ENCODE measurements at places on chromosomes 3 and 15. TPM values are rescaled to one million over a fixed set of nuclear protein-coding genes. Genes with fewer than 3 reads are reported as not detected.

DNA sequence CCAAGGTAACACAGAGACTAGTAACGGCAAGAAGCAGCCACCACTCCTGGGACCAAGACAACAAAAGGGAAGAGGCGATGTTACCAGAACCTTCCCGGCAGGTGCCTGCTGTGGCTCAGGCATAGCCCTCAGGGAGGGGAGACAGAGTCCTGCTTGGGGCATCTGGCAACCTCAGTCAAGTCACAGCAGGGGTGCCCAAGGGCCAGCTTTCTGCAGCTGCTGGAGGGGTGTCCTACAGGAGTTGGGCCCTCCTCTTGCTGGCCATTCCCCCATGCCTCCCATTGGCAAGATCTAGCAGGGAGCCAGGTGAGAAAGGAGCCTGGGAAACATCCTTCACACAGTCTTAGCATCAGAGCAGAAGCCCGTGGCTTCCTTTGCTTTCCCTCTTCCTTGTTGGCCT, 197.3 kb upstream of the IL12A start:
- DNase-seq: no peak

- no peak for DNase-seq
Measured at GRCh38 chr3:67447393-67447792, 207.0 kb downstream of the SUCLG2 start.

- no peak for DNase-seq
Measured at GRCh38 chr15:84668221-84668982, 10.4 kb upstream of the NMB start.

GRCh38 chr3:13852638-13853009, 27.2 kb downstream of the WNT7A start:
- no peak for DNase-seq

DNA sequence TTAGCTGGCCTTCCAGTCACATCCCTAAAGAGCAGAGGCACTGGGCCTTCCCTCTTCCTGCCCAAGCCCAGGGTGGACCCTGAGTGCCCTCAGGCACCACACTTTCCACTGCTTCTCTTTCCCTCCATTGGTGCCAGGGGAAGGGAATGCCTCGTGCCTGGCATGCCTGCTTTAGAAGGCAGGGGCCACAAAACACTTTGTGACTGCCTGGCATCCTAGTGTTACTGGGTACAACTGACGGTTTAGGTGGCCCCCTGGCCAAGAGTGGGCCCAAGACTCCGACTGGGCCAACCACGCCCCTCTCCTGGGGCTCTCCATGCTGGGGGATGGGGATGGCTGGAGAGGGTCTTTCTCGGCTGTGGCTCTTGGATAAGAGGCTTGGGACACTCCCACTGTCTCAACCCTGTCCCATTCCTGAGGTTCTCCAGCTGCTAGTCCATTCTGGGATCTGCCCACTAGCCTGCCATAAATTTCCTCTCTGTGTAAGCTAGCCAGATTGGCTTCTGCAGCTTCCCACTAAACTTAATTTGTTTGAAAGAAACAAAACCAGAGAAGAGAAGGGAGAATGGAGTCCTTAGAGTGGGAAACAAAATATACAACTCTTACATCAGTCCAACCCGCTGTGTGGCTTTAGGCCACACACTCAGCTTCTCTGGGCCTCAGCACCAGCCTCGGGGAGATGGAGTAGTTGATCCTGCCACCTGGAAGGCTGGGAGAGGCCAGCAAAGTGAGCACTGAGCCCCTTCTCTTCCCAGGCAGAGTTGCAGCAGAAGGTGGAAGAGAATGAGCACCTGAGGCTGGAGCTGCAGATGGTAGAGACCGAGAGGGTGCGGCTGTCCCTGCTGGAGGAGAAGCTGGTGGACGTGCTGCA, 24.1 kb upstream of the GP9 start:
- DNase-seq: no peak

DNA sequence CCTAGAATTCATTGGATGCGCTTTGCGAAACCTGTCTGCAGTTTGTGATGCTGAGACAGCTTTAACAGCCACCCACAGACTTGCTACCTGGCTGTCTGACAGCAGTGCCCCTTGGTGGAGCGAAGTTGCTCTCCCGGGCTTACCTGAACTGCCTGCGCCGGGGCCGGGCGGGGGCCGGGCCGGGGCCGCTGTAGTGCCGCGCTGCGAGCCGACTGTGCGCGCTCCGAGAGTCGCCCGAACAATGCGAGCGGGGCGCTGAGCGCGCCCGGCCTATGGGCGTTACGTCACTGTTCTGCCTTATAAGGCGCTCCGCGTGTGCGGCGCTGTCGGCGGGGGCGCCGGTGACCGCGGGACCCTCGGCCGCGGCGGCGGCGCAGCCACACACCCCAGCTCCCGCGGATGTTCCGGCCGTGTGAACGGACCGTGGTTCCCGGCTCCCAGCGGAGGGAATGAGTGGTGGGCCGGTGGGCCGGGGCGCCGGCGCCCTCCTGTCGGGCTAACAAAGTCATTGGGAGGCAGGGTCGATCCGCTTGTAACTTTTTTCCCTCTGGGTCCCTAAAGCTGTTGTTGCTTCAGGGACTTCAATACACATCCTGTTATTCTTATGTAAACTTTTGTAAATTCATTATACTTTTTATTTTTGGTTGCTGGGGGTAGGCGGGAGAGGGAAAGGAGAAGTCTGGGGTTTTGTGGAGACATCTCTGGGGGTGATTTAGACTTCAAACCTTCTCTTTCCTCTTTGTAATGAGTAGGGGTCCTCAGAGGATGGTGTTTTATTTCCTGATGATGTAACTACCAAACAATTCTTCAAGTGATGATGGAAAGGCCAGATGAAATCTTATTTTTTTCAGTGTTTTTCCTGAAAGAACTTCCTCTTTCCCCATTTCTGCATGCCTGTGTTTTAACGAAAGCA, 58.5 kb downstream of the CMSS1 start:
- DNase-seq: peak; percentile 43

DNA sequence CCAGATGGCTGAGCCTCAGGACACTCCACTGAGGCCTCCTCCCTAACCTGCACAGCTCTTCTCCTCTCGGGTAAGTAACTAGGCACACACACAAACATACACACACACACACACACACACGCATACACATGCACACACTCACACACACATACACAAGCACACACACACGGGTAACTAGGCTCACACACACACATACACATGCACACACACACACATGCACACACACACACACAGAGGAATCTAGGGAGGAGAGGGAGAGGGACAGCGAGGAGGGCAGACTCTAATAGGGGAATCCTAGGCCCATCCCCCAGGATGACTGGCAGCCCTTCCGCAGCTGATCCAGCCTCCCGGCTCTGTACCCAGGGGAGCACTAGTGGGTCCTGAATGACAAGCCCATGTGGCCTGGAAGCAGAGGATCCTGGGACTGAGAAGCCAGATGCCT, 177.4 kb upstream of the LINGO1 start:
- DNase-seq: no peak

GRCh38 chr3:197750858-197751737, 1.4 kb downstream of the FYTTD1 start:
- DNase-seq: no peak

DNA sequence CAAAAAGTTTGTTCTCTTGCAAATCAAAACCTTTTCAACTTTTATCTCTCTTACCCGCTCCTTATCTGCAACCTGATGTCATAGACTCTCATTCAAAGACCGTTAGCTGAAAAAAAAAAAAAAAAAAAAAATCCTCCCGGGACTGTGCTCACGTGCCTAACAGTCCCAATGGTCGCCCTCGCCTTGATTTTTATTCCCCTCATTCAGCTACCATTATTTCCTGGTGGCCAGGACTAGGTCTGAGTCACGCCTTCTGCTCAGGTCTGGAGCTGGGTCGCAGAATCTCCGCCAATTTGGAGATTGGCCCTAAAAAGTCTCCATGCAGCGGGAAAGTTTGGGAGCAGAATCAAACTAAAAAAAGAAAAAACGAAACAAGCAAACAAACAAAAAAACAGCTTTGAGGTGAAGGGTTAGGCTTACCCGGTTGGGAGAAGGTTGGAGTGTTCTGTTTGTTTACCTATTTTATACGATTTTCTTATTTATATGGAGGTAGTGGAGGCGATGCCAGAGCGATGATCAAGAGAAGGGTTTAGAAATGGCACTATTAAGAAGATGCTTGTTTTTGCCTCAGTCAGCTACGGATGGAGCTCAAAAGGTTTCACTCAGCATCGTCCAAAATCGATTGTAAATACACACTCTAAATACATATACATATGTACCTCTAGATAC, 51.1 kb downstream of the ZIC4 start:
- no peak for DNase-seq

DNA sequence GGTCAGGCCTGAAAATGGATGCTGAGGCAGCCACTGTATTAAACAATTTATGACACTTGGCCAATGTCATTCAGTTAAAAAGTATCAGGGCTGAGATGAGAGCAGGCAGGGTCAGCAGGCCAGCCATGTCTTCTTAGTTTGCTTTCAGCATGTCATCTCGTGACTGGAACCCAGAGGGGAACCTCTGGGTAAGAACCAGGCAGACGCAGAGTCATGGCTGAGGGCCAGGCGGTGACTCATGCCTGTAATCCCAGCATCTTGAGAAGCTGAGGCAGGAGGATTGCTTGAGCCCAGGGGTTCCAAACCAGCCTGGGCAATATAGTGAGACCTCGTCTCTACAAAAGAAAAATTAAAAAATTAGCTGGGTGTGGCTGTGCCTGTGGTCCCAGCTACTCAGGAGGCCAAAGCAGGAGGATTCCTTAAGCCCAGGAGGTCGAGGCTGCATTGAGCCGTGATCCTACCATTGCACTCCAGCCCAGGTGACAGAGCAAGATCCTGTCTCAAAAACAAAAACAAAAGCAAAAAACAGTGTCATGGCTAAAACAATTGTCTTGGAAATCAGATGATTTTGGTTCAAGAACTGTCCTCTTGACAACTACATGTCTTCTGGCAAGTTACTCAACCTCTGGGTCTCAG, 11.7 kb downstream of the BCL2L10 start:
- peak; percentile 67 for DNase-seq

- no peak for DNase-seq
Measured at GRCh38 chr3:182450942-182451787, 342.1 kb upstream of the ATP11B start.

DNA sequence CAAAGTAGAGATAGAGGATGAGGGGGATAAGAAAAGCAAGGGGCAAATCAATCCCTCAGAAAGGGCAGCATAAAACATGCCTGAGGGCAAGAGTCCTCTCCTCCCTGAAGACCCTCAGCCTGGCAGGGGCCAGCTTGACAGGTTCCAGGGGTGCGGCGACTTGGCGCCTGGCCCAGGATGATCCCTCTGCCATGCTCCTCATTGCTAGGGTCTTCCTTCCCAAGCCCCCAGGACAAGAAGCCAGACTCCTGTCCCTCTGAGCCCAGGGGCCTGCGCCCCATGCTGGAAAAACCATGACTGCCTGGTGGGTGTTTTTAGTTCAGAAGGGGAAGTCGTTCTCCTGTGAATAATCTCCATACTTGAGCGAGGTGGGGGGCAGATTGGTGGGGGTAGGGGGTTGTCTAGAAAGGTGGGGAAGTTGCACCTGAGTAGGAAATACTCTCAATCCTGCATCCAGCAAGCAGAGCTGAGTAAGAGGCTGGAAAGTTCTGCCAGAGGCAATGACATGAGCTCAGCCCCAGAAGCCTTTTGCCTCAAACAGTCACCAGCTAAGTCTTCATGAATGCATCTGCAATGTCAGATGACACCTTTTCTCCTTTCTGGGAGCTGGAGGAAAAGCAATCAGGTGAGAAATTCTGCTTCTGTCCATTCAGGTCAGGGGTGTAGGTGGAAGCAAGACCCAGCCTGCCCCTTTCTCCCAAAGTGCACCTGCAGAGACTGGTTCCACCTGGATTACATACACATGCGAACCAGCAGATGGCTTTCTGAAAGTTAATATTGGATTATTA, 18.3 kb downstream of the SLC12A8 start:
- no peak for DNase-seq

- DNase-seq: no peak
Measured at GRCh38 chr3:100838157-100838556, 128.9 kb downstream of the TFG start.

- DNase-seq: no peak
Measured at GRCh38 chr3:71478568-71478967, 105.0 kb downstream of the FOXP1 start.

- DNase-seq: no peak
Measured at GRCh38 chr15:72784456-72784876, 908 bp upstream of the ADPGK start.

GRCh38 chr3:45800611-45801010, 4.3 kb upstream of the SLC6A20 start:
- no peak for DNase-seq

GRCh38 chr15:83940136-83940535, 286.2 kb downstream of the ADAMTSL3 start:
- DNase-seq: no peak

DNA sequence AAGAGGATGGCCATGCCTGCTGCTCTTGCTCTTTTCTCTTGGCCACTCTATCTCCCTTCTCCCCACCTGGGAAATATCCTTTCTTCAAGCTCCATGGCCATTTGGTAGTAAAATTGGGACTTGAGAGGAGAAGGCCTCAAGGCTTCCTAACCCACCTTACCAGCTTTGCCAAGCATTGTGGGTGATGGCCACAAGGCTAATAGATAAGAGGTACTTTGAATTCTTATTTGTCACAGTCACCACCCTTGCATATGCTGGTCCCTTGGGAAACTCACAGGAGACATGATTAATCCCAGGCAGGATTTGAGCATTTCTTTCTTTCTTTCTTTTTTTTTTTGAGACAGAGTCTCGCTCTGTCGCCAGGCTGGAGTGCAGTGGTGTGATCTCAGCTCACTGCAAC, 37.2 kb downstream of the B3GNT5 start:
- DNase-seq: no peak

Gene CP
- total RNA-seq: 0.13 TPM

Gene SAMD7
- total RNA-seq: not detected

Gene GABRR3
- not detected for total RNA-seq

Gene SERP1
- 198 TPM for total RNA-seq

Gene EOGT
- 122 TPM for total RNA-seq
